ENCODE measurements at places on chromosomes 11 and 22.

DNA sequence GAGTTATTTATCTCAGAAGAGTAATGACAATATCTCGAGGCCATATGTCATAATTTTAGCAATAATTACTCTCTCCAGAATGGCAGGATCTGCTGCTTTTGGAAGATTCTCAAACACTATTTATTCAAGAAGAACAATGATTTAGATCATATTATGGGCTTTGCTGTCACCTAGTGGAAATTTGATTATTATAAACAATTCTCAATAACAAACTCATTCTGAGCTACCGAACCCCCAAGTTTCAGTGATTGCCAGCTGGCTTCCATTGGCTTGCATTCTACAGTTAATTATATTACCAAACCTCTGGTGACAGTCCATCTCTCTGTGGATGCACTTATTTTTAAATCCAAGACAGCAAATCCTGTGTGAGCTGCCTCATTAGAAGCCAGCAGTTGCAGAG, 27.9 kb upstream of the SLC36A4 start:
- peak; percentile 44 for DNase-seq

- DNase-seq = no peak
Measured at GRCh38 chr11:121464352-121464946, 11.7 kb upstream of the SORL1-AS1 start.

DNA sequence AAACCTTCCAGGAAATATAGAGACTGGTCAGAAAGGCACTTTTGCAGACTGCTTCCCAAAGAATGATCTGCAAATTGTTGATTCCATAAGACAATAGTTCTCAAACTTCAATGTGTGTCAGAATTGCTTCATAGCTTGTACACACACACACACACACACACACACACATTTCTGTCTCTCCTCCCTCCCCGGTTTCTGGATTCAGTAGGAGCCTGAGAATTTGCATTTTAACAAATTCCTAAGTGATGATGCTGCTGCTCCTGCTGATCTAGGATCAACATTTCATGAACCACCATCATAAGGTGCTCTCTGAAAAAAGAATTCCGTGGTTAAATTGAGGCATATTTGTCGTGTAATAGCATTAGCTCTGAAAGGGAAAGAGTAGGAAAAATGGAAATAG, 35.3 kb upstream of the FZD4 start:
- no peak for DNase-seq

DNA sequence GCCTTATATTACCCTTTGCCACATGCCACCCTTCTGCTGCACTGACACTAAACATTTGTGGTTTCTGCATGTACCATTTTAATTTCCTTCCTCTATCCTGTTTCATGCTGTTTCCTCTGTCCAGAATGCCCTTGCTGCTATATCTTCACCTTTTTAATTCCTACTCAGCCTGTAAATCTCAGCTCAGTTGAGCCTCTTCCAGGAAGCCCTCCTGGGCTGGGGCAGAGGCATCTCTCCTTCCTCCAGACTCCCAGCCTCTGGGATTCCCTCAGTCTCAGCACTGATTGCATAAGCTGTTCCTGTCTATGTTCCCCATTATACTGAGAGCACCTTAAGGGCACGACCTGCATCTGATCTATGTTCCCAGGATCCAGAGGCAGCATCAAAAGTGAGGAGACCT, 98.7 kb downstream of the RNF169 start:
- no peak for DNase-seq

- DNase-seq = no peak
Measured at GRCh38 chr22:44536411-44536810, 38.4 kb upstream of the RTL6 start.

DNA sequence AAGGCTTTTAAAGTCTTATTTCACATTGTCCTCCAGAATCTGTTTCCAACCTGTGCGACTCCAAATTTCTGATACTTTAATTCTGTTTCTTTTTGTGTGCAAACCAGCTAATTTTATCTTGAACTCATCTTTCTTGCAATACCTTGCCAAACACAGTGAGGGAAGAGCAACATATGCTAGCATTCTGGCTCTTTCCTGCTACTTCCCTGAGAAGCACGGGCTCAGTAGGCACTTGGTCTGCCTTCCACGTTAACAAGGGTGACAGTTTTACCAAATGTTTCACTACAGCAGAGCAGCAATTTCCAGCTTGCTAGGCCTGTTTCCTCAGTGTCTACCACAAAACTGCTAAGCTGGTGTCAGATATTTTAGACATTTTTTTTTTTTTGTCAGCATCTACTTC, 405.8 kb downstream of the NTM start:
- no peak for DNase-seq

DNA sequence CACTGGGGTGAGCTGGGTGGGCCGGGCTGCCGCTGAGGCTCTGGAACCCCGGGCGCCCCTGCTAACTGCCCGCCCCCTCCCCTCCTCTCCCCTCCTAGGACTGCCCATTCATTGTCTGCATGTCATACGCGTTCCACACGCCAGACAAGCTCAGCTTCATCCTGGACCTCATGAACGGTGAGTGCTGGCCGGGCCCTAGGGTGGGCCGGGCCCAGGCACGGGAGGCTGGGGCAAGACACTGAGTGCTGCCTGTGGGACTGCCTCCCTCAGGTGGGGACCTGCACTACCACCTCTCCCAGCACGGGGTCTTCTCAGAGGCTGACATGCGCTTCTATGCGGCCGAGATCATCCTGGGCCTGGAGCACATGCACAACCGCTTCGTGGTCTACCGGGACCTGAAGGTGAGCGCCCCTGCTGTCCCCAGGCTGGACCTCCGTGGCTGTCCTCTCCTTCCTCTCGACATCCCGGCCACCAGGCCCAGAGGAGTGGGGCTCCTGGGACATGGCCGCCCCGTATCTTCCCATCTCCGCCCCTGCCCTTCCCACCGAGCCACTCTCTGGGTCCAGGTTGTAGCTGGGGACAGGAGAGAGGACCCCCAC, 7.5 kb upstream of the ANKRD13D start:
- no peak for DNase-seq

DNA sequence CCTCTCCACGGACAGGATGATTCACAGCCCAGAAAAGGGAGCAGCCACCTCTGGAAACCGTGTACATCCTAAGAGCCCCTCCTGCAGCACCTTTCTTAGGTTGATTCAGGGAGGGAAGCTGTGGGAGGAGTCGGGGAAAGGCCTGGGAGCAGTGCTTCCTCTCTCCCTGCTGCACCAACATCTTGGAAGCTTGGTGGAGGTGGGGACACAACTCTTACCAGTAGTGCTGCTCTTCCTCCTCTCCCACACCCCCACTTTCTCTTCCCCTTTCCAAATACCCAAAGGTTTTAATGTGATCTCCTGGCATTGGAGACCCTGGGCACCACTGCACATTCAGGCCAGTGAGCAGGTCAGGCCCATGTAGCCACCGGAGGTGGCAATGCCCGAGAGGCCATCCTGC, 46.4 kb upstream of the HORMAD2 start:
- DNase-seq = no peak

DNA sequence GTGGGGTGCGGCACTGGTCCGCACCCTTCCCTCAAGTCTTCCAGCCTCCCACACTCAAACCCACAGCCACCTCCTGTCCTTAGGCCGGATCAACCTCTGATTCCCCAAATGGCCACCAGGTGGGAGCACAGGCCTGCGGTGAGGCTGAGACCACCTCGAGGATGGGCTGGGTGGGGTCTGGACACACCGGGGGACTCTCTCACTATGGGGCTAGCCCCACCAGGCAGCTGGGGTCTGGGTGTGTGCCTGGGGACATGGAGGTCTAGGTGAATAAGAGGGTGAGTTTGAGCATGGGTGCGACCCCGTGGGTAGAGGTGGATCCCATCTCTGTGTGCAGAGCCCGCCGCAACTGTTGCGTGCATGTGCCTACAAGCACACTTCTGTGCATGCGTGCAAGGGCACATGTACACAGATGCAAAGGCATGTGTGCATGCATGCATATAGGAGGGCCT, 32.6 kb downstream of the MYO18B start:
- no peak for DNase-seq

- peak; percentile 20 for DNase-seq
Measured at GRCh38 chr11:100575860-100576717, 111.0 kb upstream of the ARHGAP42 start.

DNA sequence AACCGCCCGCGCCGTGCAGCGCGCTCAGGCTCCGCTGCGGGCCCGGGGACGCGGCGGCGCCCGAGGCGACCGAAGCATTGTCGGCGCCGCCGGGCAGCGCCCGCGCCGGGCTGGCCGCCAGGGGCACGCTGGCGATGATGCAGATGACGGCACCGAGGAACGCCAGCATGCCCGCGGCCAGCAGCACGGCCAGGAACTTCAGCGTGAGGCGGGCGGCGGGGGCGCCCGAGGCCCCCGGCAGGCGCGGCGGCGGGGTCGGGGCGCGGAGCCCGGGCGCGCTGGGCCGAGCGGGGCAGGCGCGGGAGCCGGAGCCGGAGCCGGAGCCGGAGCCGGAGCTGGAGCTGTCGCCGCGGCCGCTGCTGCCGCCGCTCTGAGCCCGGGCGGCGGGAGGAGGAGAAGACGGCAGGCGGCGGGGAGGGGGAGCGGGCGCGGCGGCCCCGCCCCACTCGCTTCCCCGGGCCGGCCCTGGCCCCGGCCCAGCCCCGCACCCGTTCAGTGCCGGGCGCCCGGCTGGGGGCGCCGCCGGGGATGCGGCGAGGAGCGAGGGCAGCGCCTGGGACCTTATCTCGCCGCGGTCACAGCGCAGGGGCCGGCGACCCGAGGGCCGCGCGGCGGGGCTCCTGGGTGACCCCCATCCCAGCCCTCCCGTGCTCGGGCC, at the start of gene NPTXR:
TSS of gene NPTXR (minus strand) at position 372 of the 658 bp plus-strand sequence.
- peak; percentile 11 for DNase-seq

DNA sequence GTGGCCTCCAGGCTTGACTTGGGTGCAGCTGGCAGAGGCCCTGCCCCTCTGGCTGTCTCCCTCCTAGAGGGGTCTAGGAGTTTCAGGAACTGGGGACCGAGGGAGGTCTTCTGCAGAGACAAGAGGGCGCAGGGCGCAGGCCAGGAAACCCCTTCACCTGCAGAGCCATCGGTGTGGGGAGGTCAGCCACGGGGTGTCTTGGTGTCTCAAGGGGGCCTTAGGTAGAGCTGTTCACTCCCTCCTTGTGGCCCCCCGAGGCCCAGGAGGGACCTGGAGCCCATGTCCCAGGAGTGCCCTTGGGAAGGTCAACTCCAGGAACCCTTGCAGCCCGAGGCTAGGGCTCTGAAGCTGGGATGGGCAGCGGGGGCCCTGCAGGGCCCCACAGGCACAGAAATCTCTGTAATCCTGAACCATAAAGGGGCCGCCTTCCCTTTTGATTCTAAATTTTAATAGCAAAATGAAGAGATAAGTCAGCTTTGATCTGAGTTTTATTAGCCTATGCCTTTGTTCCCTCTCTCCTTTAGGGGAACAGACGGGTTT, 31.4 kb upstream of the TH start:
- DNase-seq = no peak

GRCh38 chr11:123775715-123776549, 21.6 kb upstream of the OR6X1 start:
- no peak for DNase-seq

- DNase-seq = no peak
Measured at GRCh38 chr11:121576531-121576930, 123.8 kb upstream of the SORL1-AS1 start.

DNA sequence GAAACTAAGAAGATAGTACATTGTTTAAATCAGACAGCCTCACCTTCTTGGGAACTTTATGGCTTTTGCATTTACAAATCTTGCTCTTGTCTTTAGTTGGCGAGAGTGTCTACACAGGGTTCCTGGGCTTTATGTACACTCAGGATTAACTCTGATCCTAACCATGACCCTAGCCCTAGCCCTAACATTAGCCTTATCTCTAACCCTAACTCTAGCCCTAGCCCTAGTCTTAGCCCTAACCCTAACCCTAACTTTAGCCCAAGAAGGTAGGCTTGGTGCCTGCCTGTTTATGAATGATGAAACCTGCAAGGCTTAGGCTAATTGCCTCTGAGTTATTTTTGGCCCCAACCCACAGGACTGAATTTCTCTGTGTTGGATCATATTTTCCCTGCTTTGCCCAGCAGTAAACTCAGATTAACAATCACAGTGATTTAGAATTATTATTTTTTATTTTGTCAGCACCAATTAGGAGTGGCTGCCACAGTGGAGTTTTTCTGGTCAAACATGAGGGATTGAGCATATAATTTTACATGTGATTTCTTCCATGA, 44.1 kb upstream of the OR9Q1 start:
- no peak for DNase-seq

DNA sequence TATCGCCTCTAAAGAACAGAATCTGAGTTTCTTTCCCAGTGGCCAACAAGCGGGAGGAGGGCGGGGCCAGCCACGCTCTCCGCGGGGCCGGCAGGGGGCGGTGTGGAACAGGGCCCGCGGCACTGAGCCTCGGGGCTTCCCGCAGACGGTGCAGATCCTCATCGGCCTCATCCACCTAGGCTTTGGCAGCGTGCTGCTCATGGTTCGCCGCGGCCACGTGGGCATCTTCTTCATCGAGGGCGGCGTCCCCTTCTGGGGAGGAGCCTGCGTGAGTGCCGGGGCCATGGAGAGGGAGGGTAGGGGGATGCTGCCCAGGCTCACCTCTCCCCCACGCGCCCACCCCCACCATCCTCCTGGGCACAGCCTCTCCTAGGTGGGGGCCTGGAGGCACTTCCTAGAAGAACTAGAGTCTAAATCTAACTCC, 10.7 kb downstream of the MS4A15 start:
- no peak for DNase-seq

DNA sequence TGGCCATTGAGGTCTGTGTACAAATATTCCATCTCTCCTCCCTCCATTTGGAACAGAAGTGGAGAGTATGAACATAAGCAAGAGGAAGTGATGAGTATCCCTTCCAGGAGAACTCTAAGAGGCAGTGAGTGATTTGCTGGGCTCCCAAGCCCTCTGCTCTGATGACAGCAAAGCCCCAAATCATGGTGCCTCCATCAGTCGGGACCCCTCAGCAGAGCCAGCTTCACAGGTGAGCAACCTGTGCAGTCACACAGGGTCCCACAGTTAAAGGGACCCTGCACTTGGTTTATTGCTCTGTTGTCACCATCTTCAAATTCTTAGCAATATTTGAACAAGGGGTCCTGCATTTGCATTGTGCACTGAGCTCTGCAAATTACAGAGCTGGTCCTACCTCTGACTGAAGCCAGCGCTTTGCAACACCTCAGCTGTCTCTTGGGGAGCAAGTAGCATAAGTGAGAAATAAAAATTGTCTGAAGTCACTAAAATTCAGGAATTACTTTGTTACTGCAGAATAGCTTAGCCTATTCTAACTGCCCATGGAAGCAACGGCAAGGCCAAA, 466.4 kb downstream of the MN1 start:
- no peak for DNase-seq

DNA sequence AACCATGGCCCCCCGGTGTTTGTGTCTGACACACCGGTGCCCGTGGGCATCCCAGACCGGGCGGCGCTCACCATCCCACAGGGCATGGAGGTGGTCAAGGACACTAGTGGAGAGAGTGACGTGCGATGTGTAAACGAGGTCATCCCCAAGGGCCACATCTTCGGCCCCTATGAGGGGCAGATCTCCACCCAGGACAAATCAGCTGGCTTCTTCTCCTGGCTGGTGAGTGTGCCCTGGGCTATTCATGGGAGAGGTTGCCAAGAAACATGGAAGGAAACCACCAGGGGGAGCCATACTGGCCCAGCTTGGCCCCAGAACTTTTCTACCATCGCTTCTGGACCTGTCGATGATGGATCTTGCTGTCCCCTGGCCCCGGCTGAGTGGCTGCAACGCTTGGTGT, 36.5 kb downstream of the PRDM11 start:
- DNase-seq = peak; percentile 1

- no peak for DNase-seq
Measured at GRCh38 chr11:113615098-113615497, 91.0 kb downstream of the TMPRSS5 start.

GRCh38 chr22:36237462-36238372, 1.6 kb downstream of the APOL2 start:
- no peak for DNase-seq

- no peak for DNase-seq
Measured at GRCh38 chr11:75563978-75564552, 2.0 kb downstream of the SERPINH1 start.

- DNase-seq = peak; percentile 74
Measured at GRCh38 chr11:65492637-65493366, 6.0 kb upstream of the MALAT1 start.

Data from AML-193 (cell line).